ENCODE measurements at places on chromosomes 6 and 20. TPM values are rescaled to one million over a fixed set of nuclear protein-coding genes. Genes with fewer than 3 reads are reported as not detected.

The GPR6 gene
- total RNA-seq = not detected

The TRIM10 gene
- total RNA-seq = not detected

The GGTLC1 gene
- not detected for total RNA-seq

The SERINC3 gene
- 48.4 TPM for total RNA-seq

The BPI gene
- total RNA-seq = 0.06 TPM

The BANF2 gene
- not detected for total RNA-seq

DNA sequence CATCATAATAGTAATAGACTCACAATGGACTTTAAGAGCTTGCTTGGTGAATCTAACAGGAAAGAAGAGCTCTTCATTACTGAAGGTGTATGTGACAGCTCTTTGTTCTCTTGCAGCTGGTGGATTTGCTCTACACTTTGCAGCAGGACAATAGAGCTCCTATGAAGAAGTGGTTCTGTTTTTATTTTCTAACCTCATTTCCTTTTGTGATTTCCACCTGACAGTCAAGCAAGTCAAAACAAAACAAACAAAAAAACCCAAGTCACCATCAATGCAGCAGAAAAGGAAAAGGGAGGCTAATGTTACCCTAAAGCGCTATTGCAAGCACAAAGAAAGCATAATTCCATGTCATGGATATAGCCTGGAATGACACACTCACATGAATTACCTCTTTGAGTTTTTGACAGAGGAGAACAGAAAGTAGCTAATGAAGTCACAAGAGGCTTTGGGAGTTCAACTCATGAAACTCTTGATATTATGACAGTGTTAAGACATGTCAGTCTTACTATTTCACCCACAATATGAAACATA, 1188.1 kb downstream of the EPHA7 start:
- no peak for DNase-seq

GRCh38 chr6:21053612-21054011, 519.4 kb downstream of the CDKAL1 start:
- DNase-seq = no peak

GRCh38 chr20:44419131-44419844, 56.4 kb upstream of the TTPAL start:
- no peak for DNase-seq

- DNase-seq = no peak
Observed at GRCh38 chr20:43151901-43152300, 37.8 kb downstream of the PTPRT start.

DNA sequence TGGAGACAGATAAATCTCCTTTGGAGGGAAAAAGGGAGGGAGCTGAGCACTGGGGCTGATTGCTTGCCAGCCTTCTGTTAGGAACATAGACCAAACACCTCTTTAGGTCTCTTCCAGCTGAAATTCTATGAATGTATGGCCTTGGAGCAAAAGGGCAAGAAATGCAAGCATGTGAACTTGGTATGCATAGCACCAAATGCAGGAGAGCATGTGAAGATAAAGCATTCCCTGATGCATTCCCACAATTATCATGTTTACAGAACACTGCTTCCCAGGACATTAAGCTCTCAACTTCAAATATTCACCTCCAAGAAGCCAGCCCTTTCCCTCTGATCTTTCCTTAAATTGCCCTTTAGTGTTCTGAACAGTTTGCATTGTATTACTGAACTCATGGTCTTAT, 15.6 kb downstream of the RIPOR2 start:
- DNase-seq = peak; percentile 38

DNA sequence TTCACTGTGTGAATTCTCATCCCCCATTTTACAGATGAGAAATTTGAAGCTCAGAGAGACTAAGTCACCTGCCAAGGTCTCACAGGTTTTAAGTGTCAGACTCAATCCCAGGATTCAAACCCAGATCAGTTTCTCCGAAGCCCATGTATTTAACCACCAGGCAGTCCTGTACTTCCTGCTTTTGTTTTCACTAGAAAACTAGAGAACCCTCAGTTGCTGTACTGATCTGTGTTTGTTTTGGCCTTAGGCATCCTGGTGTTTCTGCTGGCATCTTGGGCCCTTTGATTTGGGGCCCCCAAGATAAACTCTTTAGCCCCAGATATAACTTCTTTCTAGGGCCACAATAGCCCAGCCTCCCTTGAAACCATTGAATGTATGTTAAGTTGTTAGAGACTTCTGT, 36.5 kb downstream of the PPP1R16B start:
- DNase-seq = no peak

GRCh38 chr6:154457046-154457713, 53.3 kb downstream of the CNKSR3 start:
- no peak for DNase-seq

GRCh38 chr6:6661684-6662083, 73.2 kb downstream of the LY86 start:
- DNase-seq = no peak

DNA sequence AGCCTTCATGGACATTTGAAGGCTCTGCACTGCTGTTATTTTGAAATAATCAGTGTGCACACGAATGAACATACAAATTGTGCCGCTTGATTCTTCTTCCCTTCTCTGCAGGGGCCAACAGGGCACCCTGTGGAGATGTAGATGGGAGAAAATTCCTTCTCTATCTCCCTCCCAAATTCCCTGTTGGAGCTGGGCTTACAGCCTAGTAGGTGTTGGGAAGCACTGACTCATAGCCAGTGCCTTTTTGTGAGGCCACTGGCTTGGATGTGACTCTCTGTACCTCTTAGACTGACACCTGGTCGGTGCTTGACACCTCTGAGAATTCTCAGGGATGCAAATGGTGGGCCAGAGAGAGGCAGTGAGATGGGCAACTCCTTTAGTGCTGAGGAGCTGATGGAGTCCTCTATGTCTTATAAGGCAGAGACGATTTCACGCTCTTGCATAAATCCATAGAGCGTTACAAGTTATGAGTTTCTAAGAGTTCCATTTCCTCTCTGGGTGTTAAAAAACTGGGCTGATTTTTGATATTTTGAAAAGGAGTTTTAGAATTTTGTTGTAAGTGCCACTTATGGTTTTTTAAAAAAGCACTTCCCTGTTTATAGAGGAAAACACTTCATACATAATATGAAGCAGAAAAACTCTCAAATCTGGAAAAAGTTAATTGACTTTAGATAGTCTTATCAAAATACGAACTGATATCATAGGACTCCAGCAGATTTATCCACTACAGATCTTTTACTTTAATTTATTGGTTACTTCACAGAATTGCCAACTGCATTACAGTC, 89.8 kb upstream of the MAP3K7 start:
- DNase-seq = no peak

GRCh38 chr6:159110013-159110412, 59.2 kb upstream of the FNDC1 start:
- peak; percentile 81 for DNase-seq

DNA sequence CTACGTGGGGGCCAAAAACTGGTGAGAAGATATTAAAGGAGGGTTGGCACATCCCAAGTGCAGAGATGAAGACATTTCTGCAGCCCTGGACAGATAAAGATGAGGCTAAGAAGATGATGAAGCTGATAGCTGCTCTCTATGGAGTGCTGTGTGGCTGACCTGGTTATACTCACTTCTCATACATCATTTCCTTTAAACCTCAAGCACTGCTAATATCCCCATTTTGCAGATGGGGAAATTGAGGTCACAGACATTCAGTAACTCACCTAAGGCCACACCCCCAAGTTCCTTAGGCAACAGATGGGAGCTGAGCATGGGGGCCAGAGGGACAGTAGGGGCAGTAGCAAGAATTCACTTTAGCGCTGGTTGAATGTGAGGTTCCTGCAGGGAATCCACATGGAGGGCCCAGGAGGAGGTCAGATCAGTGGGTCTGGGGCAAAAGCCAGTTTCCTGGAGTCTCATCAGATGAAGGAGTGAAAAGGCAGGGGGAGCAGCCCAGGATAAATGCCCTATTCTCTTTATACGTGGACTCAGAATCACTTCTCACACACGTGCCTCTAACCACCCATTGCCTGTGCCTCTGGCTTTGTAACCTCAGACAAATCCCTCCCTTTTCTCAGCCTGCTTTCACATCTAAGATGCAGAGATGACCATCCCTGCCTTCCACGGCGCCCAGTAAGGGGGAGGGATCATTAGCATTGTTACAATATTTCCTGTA, 125.8 kb downstream of the NFATC2 start:
- DNase-seq = no peak

DNA sequence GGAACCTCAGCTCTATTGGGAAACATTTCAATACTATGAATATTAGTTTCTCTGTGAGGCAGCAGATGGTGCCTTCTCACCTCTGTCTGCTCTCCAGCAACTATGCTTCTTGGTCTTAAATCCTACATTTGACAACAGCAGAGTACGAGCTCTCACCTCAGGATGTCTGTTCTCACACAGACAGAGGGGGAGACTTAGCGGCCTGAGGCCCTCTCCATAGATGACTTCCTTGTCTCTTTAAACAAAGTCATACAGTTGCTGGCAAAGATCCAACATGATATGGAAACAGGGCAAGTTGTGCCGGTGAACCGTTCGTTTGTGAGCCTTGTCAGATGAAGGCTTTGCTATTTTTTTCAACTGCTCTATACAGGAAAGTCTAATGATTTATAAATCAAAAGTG, 43.7 kb upstream of the GABRR1 start:
- peak; percentile 22 for DNase-seq

DNA sequence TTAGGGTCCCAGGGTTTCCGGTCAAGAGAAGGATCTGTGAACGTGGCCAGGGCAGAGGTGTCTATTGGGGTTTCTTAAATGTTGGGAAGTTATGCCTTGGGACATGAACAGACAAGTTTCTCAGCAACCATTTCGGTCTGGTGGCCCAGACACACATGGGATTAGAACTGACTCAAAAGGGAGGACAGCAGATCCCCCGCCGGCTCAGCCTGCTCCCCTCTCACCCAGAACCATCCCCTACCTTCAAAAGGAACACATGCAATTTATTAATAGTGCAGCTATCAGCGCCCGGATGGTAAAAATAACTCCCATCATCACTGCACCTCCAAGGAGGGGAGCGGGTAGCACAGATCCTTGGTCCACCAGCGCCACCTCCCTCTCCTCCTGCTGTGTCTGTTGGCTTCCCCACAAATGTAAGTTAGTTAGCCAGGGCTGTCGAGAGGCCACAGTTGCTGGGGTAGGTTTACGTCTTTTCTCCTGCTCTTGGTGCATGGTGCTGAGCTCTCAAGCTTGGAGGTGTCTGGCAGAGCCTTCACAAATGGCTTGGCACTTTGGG, 77.1 kb downstream of the TRAM2 start:
- DNase-seq = no peak

GRCh38 chr20:51700809-51701285, 67.3 kb downstream of the ATP9A start:
- peak; percentile 16 for DNase-seq

GRCh38 chr6:47146431-47147174, 104.5 kb upstream of the ADGRF1 start:
- DNase-seq = no peak

DNA sequence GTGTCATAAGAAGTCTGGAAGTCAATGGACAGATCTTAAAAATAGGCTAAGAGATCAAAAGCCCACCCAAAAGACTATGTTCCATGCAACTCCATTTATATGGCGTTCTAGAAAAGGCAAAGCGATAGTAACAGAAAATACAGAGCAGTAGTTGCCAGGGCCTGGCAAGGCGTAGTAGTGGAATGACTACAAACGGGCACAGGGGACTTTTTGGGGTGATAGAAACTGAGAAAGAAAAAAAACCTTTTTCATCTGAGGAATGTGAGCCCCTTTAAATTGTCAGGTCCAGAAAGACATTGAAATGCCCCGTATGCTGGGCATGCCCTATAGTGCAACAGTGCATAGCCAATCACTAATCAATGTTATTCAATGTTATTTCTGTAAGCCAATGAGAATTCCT, 47.2 kb upstream of the FAM50B start:
- no peak for DNase-seq

DNA sequence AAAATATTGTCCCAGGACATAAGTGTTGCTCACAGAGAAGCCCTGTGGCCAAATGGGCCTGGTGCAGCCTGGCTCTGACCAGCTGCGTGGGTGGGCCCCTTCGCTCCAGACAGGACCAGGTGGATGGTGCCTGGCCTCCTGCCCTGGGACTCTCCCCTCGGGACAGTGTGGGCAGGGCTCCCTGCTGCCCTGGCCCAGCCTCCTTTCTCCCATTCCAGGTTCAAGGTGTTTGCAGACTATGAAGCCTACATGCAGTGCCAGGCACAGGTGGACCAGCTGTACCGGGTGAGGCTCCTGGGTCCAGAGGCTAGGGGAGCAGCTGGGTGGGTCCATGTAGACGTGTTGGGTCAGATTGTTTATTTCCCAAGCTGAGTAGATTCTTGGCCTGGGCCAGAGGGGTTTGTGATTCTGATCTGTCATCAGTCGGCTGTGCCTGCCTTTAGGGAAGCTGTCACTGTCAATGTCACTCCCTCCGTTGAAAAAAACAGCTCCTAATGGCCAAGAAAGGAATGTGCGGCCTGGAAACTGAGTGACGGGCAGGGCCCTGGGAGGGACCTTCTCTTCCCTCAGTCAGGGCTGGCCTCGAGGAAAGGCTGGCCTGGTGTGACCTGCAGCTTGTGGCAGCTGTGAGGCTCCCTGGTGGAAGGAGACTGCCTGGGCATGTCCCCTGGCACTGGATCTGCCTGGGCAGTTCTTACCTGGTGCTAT, 47.7 kb downstream of the PYGB start:
- DNase-seq = peak; percentile 78

GRCh38 chr6:33407132-33407718, 3.6 kb upstream of the PHF1 start:
- DNase-seq = no peak

- no peak for DNase-seq
Observed at GRCh38 chr6:28588666-28589065, 63.0 kb downstream of the GPX5 start.

- DNase-seq = no peak
Observed at GRCh38 chr20:45963059-45964005, 8.7 kb downstream of the ZNF335 start.

DNA sequence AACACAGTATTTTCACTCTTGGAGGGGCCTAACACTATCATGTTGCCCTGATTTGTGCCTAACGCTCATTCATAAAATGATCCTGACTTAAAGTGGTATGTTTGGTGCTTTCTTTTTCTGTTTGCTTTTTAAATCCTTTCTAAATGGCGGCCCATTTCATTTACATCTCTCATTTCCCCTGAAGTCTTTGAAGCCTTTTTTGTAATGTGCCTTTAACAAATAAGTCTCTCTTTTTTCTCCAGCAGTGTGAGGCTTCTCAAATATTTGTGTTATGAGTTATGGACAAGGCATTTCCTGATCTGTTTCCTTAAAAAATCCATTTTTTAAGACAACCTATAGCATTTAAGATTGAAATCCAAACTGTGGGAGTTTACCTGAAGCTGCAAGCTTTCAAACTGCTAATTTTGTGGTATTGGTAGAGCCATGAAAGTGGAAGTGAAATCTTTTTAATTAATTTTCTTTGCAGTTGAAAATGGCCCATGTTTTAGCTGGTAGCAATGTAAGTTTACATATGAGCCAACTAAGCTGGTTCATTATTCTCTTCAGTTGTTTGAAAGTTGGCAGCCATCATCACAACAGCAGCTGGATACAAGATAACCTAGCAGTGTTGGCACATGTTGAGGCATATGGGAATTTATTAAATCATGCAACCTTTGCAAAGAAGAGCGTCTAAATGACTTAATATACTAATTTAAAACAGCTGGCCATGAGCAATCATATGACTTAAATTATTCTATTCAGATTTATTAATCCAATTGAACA, 469.7 kb downstream of the CDKAL1 start:
- no peak for DNase-seq
